ENCODE measurements at places on chromosomes 5 and 9. TPM values are rescaled to one million over a fixed set of nuclear protein-coding genes. Genes with fewer than 3 reads are reported as not detected.

DNA sequence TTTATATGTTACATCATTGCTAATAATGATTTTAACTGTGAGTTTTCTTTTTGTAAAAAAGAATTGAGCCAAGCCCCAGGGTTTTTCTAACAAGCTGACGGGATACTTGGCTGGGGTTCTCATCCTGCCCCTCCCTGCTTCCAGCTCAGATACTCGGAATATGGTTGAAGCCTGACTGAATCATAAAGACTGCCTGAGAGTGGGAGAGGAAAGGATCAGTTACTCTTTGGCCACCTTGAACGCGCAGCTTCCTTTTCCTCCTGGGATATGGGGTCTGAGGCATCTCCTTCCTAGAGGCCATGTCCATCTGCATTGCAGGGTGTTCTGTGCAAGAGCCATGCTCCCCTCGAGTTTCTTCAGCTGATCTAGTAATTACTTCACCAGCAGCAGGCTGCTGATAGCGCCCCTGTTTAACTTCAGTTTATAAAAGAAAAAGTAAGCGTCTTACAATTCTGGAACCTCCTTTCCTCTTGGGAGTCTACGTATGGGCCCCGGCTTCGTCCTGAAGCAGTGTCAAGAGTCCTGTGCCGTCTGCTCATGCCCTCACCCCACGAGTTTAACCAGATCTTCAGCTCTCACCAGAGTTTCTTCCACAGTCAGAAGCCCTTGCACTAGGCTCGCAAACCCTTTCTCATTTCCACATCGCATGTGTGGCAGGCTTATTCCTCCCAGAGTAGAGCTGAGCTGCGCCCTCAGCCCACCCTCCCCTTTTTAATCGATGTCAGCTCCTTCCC lies 130.0 kb downstream of the MVB12B start:
- no peak for DNase-seq

DNA sequence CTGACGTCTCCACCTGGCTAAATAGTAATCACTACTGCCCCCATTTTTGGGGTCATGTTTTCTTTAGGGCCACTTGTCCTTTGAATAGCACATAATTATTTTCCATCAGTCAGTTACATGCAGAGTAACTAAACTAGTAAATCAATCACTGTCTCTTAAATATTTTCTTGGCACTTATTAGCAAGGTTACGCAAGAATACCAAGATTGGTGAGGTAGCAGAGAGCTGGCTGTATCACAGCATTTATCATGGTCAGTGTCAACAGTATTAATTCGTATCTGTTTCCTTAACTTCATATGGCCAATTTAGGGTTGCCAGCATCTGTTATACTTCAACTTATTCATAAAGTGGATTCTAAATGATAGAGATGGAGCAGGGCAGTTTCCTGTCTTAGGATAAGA lies 346.8 kb upstream of the FAM174A start:
- DNase-seq = no peak

Gene SMIM23
- total RNA-seq = not detected

- DNase-seq = no peak
These were observed 143.0 kb upstream of the PRLR start for GRCh38 chr5:35373249-35373648.

DNA sequence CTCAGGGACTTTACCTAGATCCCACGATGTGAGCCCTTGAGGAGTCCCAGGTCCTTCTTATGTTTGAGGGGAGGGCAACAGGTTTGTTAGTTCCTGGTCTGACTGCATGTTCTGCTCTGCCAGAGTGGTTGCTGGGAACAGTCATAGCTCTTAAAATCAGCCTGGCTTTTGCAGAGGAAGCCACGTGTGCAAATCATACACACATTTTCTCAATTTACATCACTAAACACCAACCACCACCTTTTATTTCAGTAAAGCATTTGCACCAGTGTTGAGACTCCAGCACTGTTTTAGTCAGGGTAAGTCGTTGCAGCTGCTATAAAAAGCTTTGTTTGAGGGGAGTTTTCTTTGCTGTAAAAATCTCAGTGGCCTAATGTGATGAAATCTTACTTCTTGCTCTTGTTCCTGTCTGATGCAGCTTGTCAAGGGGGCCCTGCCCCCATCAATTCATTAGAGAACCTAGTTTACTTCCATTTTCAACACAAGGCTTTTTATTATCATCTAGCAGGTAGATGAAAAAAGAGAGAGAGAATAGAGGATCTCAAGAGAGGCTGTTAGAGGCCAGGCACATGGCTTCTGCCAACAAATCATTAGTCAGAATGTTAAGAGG lies 70.3 kb upstream of the VCAN start:
- no peak for DNase-seq

- DNase-seq = peak; percentile 40
These were observed 95.7 kb downstream of the TTC39B start for GRCh38 chr9:15211160-15211814.

DNA sequence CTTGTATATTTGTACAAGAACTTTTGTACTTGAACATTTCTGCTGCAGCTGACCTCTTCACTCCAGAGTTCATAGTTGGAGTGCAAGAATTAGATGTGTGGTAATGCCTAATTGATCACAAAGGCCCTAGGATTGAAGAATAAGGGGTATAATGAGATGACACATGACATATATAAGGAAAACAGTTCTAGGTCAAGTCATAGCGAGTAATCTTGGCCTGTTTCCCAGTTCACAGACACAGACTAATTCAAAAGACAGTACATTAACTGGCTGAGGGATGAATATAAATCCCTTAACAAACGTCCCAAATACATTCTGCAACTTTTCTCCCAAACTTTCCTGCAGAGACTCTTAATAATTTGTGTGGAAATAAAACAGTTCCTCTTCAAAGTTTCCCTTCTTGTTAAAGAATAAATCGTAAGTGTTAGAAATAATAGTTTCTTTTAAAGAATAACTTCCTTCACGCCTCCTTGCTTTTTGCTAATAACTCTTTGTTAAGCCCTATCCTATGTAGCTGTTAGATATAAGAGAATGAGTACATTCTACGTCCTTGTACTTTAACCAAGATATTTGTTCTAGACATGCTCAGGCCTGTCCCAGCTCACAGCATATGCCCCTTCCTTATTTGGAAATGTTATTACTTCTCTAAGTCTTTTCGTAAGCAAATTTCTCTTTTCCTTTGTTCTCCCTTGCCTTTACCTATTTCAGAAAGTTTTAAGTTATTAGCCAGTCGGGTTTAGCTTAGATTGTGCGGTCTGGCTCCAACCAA lies 556.4 kb upstream of the CTNND2 start:
- DNase-seq = no peak

Gene FAM153A
- 0.50 TPM for total RNA-seq

DNA sequence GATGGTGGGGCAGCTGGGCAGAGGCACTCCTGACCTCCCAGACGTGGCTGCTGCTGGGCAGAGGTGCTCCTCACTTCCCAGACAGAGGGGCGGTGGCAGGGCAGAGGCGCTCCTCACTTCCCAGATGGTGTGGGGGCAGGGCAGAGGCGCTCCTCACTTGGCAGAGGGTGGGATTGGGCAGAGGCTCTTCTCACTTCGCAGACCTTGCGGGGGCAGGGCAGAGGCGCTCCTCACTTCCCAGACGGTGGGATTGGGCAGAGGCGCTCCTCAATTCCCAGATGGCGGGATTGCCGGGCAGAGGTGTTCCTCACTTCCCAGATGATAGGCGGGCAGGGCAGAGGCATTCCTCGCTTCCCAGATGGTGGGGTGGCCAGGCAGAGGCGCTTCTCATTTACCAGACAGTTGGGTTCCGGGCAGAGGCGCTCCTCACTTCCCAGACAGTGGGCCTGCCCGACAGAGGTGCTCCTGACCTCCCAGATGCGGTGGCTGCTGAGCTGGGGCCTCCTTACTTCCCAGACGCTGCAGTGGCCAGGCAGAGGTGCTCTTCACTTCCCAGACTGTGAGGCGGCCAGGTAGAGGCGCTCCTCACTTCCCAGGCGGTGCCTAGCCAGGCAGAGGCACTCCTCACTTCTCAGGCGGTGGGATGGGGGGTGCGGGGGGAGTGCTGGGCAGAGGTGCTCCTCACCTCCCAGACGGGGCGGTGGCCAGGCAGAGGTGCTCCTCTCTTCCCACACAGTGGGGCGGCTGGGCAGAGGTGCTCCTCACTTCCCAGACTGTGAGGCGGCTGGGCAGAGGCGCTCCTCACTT lies 25.3 kb upstream of the SPATA31E1 start:
- no peak for DNase-seq

GRCh38 chr5:88049156-88049555 lies 219.5 kb downstream of the TMEM161B start:
- DNase-seq = no peak

Gene TRIM14
- total RNA-seq = 4.3 TPM

Gene PCDHB16
- 2.6 TPM for total RNA-seq

- DNase-seq = no peak
These were observed 19.9 kb downstream of the ABITRAM start for GRCh38 chr9:108953983-108954574.

DNA sequence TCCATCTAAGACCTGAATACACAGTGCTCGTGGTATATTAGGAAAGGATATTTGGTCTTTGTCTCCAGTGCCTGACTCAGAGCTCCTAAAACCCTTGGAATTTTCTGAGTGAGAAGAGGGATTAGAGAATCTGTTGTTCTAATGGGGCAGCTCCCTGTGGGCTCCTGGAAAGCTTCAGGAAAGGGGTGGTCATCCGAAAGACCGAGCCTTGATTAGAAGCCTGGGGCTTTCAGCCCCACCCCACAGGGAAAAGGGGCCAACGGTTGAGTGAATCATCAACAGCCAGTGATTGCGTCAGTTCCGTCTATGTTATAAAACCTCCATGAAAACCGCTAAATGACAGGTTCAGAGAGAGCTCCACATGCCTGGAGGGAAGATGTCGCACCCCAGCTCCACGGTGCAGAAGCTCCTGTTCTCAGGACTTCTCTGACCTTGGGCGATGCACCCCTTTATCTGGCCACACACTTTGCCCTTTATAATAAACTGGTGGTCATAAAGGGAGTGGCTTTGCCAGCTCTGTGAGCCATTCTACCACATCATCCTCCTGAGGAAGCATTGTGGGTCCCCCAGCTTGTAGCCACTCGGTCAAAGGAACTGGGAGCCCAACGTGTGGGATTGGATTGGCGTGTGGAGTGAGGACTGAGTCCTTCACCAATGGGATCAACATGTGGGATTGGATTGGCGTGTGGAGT lies 71.0 kb upstream of the ICE1 start:
- DNase-seq = no peak

DNA sequence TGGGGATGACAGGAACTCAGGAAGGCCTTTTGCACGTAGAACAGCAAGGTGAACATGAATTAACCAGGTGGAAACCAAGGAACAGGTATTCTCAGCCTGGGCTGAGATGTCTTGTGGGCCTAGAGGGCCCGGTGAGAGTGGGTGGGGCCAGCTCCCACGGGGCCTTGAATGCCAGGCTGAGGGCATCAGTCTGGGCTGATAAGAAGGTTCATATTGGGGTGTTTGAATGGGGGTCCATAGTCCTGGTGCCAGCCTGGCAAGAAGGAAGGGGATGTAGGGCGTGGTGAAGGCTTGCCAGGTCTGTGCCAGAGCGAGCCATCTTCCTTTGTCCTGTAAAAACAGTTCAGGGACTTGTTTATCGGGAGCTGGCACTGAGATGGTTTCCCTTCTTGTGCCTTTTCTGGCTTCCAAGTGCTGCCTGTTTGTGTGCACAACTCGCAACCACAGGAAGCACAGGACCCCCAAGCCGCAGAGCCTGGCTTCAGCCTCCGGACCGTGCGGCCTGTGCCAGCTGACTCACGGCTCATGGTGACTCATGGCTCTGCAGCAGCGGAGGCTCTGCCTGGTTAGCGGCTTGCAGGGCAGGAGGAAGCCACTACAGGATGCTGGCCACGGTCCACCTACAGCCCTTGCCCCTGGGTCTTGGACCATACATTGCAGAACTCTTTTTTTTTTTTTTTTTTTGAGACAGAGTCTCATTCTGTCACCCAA lies 2.4 kb downstream of the CARD19 start:
- DNase-seq = peak; percentile 94

Gene NEURL1B
- total RNA-seq = 20.6 TPM
